Central memory CD4-positive, alpha-beta T cell (primary cell): ENCODE measurements at places on chromosomes 13 and 19.

DNA sequence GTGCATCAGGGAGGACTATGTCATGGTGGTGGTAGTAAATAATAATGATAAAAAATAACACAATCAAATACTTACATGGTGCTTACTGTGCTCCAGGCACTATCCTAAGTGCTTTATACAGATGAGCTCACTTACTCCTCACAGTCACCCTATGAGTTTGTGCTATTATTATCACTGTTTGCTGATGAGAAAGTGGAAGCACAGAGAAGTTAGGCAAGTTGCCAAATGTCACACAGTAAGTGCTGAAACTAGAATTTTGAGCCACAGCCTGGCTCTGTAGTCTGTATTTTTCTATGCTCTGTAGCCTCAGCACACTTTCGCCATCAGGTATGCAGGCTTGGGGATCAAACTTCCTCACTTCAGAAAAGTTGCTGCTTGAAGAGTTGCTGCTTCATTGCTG is 46.6 kb downstream of the HTR2A start:
- DNase-seq, result no peak

DNA sequence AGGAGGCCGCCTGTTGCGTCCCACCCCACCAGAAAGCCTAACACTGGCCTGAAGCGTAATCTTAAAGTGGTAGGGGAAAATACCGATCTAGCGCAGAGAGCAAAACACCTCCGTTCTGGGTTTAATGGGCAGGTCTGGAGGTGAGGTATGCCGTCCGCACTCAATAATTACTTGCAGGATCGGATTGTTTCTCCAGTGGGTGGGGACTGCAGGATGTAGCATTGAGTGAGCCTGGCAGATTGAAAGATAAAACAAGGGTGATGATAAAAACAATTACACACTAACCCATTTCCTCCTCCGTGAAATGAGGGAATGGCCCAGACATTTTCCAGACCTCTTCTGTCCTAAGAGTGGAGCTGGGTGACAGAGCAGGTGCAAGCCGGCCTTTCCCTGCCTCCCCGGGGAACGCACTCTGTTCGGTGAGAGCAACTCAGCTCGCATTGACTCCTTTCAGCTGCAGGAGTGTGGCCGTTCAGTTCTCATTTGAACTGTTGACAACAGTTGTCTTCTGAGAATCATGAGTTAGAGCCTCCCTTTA is 110.2 kb upstream of the DOCK9 start:
- DNase-seq, result no peak

DNA sequence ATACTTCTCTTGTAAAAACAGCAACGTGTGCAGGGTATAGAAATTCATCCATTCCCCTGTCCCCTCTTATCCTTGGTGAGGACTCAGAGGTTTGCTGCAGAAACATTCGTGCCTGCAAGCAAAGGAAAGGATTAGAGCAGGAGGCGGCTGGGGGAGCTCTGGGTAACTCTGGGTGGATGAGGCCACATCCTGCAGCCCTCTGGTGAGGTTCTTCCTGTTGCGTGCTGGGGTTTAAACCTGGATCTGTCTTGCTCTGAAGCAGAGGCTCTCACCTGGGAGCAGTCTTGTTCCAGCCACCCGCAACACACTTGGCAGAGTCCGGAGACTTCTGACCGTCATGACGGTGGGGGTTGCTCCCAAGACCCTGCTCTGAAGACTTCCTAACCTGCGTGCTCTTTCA is 69.2 kb downstream of the ATP11A start:
- DNase-seq, result no peak

DNA sequence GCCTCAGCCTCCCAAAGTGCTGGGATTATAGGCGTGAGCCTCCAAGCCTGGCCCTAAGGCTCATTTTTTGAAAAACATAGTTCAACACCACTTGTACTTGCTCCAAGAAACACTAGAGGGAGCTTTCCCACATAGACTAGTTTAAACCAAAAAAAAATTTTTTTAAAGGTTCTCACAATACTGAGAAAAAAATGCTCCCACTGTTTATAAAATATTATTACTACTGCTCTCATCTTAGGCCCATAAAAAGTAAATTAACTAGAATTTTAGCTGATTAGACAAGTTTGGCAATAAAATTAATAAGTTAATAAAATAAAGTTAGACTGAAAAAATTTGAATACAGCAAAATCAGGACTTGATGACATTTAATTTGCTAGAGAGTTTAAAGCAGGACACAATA is 109.5 kb downstream of the TBC1D4 start:
- DNase-seq, result peak; percentile 22

DNA sequence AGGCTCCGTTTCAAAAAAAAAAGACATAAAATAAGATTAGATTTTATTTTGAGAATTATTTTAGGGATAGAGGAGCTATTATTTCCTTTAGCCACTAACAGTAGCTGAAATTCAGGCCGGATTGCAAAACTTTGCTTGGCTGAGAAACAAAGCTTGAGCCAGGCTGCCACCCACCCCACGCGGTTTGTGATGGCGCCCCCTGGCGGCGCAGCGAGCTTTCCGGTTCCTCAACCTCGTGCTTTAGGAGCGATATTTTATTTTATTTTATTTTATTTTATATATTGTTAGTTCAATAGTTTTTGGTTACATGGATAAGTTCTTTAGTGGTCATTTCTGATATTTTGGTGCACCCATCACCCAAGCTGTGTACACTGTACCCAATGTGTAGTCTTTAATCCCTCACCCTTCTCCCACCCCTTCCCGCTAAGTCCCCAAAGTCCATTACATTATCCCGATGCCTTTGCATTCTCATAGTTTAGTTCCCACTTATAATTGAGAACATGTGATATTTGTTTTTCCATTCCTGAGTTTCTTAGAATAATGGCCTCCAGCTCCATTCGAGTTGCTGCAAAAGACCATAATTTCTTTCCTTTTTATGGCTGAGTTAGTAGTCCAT is 19.8 kb upstream of the CEACAM4 start:
- DNase-seq, result no peak

- no peak for DNase-seq
Observed at GRCh38 chr19:10402441-10403038, 802 bp downstream of the CDC37 start.

- DNase-seq, result no peak
Observed at GRCh38 chr13:45276913-45277312, 64.1 kb downstream of the TPT1 start.

GRCh38 chr19:47490847-47491246 is 6.8 kb upstream of the KPTN start:
- DNase-seq, result no peak

DNA sequence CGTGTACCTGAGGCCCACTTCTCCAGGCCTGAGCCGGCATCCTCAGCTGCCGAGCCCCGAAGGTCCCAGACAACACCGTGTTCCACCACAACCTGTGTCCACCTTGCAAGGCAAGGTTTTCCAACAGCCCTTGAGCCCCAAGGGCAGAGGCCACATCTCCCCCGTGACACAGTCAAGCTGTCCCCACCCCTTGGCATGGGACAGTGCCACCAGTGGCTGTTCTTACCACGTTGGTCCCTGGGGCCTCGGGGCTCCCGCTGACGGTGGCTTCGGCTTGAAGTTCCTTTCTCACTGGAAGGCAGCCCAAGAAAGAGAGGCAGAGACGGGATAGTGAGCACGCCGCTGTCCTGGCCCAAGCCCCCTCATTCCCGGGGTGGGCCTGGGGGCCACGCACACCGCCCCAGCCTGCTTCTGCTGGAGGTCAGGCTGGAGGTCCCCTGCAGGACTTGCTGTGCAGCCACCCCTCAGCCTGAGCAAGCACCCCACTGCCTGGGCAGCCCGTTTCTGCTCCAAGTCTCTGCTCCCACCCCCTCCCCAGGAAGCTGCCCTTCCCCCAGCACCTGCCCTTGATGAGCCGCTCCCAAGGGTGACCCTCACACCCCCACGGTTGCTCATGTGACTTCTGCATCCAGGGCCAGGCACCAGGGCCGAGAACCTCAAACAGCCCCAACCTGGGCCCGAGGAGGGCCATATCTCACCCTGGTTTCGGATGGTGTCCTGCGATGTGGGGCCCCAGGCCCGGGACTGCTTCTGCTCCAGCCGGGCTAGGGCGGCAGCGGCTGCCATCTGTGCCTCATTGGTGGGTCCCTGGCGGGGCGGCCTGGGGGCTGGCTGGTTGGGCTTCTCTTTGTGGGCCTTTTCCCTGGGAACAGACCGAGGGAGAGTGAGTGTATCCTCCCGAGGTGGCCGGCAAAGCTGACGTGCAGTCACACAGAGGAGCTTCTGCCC is 4.1 kb downstream of the UBXN6 start:
- no peak for DNase-seq

- DNase-seq, result no peak
Observed at GRCh38 chr19:16922949-16923348, 34.1 kb downstream of the F2RL3 start.

GRCh38 chr19:48674216-48674809 is 1.5 kb upstream of the NTN5 start:
- DNase-seq, result no peak

- DNase-seq, result no peak
Observed at GRCh38 chr13:75250526-75251178, 231.3 kb downstream of the TBC1D4 start.

DNA sequence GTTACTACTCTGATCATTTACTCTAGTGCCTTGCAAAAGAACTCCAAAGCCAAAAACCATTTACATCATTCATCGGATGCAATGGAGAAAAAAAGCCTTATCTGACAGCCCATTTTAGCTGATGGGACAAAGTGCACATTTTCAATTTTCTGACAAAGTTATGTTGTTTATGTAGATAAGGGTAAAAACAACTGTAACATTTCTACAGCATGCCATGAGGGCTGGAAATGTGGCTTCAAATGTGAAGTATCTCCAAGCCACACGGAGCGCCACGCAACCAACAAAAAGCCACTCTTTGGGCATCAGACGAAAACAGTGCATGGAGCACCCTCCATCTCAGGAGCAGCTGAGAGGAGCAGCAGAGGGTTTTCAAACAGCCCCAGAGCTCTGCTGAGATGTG is 364.6 kb upstream of the ZNF507 start:
- DNase-seq, result no peak

DNA sequence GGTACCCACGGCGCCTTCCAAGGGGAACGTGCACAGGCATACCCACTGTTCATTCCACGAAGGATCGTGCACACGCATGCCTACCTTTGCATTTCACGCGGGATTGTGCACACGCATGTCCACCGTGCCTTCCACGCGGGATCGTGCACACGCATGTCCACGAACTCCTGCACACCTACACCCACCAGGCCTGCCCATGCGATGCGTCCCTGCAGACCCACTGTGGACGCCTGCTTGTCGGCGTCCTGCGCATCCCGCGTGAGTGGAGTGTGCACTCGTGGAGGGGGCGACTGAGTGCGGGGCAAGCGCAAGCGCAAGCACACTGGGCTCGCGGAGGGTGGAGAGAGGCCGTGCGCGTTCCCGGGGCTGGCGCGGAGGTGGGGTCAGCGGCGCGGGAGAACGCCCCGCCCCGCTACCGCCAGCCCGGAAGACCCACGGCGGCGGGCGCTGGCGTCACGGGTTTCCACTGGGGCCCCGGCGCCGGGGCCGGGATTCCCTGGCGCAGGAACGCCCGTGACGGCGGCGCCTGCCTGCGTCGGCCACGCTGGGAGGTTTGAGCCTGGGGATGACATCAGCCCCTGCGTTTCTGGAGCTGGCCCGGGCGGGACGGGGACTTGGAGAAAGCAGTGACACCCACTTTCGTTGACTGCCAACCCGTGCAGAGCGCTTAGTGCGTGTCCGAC is 18.7 kb downstream of the GADD45B start:
- peak; percentile 48 for DNase-seq

DNA sequence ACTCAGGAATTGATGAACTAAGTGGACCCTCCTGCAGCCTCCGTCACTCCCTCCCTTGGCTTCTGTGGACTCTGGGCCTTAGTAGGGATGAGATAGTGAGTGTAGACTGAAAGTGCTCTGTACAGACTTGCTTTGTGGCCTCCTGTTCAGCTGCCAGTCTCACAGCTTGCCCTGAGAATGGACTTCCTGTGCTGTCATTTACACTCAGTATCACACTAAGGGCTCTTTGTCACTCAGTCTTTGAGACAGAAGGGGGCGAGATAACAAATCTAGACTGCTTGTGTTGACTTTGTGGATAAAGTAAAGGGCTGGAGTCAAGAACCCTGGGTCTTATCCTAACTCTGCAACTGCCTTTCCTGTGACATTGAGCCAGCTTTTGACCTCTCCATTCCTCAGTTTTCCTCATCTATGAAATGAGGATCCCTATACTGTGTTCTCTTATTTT is 21.0 kb upstream of the SPRY2 start:
- DNase-seq, result no peak

DNA sequence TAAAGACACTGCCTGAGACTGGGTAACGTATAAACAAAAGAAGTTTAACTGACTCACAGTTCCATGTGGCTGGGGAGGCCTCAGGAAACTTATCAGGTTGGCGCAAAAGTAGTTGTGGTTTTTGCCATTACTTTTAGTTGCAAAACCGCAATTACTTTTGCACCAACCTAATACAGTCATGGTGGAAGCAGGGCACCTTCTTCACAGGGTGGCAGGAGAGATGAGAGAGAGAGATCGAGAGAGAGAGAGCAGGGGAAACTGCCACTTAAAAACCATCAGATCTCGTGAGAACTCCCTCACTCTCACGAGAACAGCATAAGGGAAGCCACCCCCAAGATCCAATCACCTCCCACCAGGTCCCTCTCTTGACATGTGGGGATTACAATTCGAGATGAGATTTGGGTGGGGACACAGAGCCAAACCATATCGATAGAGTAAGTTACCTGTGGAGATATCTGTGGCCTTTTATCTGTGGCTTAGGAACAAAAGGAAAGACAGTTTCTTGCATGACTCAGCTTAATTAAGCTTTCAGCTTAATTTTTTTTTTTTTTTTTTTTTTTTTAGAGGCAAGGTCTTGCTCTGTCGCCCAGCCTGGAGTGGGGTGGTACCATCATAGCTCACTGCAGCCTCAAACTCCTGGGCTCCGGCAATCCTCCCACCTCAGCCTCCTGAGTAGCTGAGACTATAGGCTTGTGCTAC is 7.6 kb upstream of the CABP5 start:
- no peak for DNase-seq

DNA sequence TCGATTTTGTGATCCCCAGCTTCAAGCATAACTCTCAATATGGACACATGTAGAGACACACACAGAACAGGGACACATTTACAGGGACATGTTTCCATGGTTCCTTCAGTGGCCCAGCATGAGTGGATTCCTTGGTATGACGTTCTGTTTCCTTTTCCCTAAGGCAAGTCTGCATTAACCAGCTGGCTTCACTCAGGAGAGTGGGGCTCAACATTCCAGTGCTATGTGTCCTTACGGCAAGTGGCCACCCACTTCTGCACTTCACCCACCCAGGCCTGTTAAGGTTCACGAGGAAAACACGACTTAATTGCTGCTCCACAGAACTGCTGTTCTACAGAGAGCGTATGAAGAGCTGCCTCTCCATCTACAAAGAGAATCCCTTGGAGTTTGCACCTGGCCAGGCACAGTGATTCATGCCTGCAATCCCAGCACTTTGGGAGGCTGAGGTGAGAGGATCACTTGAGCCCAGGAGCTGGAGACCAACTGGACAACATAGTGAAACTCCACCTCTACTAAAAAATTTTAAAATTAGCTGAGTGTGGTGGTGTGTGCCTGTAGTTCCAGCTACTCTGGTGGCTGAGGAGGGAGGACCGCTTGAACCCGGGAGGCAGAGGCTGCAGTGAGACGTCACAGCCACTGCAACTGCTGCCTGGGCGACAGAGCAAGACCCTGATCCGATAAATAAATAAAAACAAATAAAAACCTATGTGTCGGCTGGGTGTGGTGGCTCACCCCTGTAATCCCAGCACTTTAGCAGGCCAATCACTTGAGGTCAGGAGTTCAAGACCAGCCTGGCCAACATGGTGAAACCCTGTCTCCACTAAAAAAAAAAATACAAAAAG is 32.5 kb downstream of the BRD4 start:
- no peak for DNase-seq
